Non-pigmented ciliary epithelial cell (primary cell): ENCODE measurements at places on chromosomes 13 and 19.

DNA sequence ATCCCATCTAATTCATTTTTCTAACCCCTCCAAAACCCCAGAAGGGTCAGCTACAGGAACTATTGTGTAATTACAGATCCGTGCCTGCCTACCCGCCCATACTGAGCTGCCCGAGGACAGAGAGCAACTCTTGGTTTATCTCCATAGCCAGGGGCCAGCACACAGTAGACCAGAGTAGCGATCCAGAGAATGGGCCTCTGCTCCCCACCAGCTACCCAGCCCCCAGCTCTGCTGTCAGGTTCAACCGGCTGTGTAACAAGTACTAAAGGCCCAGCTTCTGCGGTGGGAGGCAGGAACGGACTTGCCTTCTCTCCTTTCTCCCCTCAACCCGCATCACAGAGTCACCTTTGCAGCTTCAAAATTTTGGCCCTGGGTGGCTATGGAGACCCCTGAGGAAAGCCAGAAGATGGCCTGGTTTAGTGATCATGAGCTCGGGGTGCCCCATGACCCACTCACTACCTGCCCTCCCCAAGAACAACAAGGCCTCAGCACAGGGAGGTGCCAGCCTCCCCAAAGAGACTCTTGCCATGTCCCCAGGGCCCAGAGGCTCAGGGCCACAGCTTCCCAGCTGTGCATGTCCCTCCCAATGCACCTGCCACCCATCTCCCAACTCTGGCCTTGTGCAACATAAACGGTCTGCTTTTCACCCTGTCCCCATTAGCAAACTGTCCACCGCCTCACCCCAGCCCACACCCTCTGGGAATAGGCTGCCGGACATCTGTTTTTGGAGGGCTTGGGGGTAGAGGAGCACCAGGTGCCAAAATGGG, 5.7 kb downstream of the CALM3 start:
- DNase-seq = no peak

DNA sequence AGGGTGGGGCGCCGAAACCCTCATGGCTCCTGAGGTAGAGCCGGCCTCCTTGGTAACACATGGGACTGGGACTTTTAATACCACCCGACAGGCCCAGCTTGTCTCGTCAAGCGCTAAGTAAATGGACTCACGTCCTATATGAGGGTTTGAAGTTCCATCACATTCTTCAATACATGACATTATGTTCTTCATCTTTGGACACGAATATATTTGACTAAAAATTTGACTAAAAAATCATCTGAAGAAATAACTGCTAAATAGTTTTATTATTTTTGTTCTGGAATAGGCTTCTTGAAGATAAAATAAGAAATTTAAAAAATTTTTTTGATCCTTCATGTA, 335 bp upstream of the ZNF607 start:
- DNase-seq = no peak

- no peak for DNase-seq
These were observed 25.2 kb downstream of the MICU2 start for GRCh38 chr13:21578748-21579147.

- no peak for DNase-seq
These were observed 124.5 kb downstream of the KCTD15 start for GRCh38 chr19:33921165-33921564.

DNA sequence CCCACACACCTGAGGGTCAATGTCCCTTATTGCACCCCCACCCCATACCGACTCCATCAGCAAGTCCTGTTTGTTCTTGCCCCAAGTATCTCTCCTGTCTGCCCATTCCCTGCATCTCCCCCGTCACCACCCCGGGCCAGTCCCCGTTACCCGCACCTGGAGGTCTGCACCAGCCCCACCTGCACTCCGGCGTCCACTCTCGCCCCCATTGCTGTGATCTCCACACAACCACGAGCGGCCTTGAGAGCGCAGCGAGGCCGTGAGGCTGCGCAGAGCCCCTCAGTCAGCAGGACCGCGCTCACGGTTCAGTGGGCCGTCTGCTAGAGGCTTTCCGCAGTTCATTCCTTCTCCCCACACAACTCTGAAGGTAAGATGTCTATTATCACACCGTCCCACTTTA, 152.8 kb downstream of the KATNAL1 start:
- no peak for DNase-seq
